Suppressor macrophage treated with lipopolysaccharide for 1 hour (primary cell): ENCODE measurements at places on chromosomes 6 and 20.
A peak's percentile ranks its signal among the peaks of the same experiment; 100 is the strongest.

GRCh38 chr6:150683320-150683719 is 83.6 kb downstream of the PLEKHG1 start:
- no peak for DNase-seq

DNA sequence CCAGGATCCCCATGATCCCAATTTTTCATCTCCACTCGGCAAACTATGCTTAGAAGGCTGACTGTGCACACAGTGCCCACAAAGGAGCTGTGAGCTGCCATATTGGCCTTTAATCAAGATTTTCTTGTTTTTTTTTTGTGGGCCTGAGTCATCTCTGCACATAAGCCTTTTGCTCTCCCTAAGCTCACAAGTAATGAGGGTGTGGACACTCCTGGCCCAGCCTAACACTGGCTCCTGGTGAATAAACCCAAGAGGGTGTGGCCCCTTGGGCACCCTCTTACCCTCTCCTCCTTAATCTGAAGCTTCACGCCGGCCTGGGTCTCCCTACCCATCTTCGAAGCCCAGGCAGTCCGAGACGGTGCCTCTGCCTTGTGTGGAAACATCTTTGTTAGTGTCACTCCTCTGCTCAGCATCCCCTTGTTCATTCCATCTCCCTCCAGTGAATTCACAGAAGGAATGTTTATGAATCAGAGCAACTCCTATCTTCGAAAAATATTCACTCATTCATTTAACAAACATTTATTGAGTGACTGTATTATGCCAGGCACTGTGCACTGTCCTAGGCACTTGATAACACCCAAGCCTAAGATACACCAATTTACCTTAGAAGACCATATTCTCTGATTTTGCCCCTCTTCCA is 22.2 kb upstream of the MRPS10 start:
- DNase-seq: no peak

GRCh38 chr6:162644153-162644552 is 83.4 kb downstream of the PRKN start:
- no peak for DNase-seq

- peak; percentile 53 for DNase-seq
These were observed 37.9 kb upstream of the SLC23A2 start for GRCh38 chr20:5039255-5039657.

DNA sequence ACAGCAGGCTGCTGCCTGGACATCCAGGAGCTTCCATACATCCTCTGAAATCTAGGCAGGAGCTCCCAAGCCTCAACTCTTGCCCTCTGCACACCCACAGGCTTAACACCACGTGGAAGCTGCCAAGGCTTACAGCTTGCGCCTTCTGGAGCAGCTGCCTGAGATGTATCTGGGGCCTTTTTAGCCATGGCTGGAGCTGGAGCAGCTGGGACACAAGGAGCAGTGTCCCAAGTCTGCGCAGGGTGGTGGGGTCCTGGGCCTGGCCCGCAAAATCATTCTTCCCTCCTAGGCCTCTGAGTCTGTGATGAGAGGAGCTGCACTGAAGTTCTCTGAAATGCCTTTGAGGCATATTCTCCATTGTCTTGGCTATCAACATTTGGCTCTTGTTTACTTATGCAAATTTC is 255.0 kb downstream of the DLL1 start:
- DNase-seq: no peak

GRCh38 chr20:5557123-5557522 is 193.1 kb upstream of the SHLD1 start:
- peak; percentile 54 for DNase-seq

DNA sequence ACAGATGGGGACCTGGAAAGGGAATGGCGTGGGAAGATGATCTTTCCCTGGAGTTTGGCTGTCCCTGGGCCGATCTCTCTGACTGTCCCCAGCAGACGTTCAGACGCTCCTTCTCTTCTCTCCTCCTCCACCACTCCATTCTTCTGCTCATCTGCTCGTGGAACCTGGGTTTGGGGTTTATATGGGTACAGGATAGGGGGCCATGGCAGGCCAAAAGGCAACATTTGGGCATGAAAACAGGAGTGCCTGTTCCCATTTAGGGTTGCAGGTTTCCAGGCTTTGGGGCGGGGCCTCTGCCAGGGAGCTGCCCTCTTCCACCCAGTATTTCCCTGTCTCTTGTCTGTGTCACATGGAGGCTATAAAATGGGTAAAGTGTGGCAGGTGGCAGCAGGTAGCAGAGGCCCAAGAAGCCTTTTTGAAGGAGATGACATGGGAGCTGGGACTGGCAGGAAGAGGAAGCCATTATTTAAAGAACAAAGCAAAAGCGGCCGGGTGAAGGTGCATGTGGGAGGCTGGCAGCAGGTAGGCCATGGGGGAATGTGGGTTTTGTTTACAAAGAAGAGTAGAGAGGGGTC is 203.7 kb downstream of the BMP7 start:
- no peak for DNase-seq

- no peak for DNase-seq
These were observed 25.9 kb downstream of the NOL4L start for GRCh38 chr20:32559205-32559752.

DNA sequence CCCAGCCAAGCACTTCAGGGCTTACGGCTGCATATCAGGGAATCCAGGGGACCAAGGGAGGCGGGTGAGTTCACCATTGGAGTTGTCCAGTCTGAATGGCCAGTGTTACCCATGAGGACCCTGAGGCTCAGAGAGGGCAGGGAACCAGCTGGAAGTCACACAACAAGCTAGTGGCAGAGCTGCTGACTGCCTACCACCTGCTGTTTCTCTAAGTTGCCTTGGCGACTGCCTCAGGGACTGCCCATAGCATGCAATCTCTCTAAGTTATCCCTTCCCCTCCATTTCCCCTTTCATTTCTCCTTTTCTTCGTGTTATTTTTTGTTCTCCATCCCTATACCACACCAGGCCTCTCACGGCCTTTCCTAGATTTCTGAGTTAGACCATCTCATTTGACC is 71.8 kb upstream of the SIRPA start:
- peak; percentile 70 for DNase-seq

GRCh38 chr6:10391799-10392198 is 23.1 kb downstream of the TFAP2A start:
- DNase-seq: no peak

- DNase-seq: no peak
These were observed 780.9 kb downstream of the QKI start for GRCh38 chr6:164195278-164195941.

DNA sequence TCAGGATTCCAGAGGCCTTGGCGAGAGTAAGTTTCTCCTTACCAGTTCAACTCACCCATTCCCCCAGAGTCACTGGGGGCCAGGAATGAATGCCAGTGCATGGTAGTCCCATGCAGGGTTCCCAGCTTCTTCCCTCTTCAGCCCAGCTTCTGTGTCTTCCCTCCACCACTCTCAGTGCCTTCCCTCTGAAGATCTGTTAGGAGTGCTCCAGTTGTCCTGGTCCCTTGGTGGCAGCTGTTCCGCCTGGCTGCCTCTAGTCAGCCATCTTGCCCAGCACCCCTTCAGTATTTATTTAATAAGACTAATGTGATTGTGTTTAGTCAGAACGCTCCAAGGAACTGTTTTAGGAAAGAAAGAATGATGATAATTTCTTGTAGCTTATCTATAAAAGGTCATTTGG is 23.1 kb downstream of the FIG4 start:
- no peak for DNase-seq

DNA sequence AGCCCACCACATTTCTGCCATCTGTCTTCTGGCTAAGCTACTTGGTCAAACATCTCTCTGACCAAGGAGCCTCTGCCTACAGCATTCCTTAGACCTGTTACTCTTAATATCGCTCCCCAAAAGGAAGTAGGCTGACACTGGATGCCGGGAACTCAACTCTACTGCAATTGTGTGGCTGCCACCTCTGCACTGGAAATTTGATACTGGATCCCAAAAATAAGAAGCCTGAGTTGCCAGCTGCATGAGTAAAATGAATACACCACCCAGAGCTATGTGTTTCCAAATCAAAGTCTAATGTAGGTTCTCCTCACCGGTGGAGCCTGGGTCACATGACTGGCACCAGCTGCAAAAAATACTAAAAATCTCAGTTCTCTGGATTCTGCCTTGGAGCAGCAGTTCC is 36.9 kb downstream of the UNC5CL start:
- DNase-seq: no peak

DNA sequence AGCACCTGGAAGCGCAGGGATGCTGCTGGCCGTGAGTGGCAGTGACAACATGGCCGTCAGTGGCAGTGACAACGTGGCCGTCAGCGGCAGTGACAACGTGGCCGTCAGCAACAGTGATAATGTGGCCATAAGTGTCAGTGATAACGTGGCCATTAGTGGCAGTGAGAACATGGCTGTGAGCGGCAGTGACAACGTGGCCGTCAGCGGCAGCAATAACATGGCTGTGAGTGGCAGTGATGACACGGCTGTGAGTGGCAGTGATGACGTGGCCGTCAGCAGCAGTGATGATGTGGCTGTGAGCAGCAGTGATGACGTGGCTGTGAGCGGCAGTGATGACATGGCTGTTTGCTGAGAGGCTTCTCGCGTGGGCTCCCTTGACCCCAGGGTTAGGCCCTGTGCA is 169.8 kb downstream of the ERMARD start:
- no peak for DNase-seq

DNA sequence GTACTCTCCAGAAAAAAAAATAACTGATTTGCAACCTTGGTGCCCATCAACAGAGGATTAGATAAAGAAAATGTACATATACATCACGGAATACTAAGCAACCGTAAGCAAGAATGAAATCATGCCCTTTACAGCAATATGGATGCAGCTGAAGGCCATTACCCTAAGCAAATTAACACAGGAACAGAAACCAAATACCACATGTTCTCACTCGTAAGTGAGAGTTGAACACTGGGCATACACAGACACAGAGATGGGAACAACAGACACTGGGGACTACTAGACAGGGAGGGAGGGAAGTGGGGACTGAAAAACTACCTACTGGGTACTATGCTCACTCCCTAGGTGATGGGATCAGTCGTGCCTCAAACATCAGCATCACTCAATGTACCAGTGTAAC is 32.8 kb upstream of the CAP2 start:
- no peak for DNase-seq
